ENCODE measurements at places on chromosomes 13 and 19. TPM values are rescaled to one million over a fixed set of nuclear protein-coding genes. Genes with fewer than 3 reads are reported as not detected.

DNA sequence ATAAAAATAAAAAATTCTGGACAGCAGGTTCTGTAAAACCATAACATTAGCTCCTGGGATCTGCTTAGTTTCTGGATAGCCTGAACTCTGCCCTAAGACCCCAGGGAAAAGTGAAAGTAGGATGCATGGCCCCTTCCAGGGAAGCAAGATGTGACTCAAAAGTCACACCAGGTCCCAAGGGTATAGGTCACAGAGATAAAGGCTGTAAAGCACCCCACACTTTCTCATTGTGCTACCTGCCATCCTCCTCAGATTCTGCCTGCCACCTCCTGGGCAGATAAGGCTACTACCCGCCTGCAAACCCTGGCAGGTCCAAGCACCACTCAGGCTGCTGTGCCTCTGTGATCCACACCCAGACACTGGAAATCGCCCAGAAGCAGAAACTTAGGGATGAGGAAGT is 20.6 kb downstream of the FFAR2 start:
- no peak overlapping the region for H3K4me3 ChIP-seq
- H3K36me3 ChIP-seq, result no peaks in the 10 kb centered on the region
- DNase-seq, result peak; percentile 71
- no peak overlapping the region for H3K27ac ChIP-seq
- H3K27me3 ChIP-seq, result no peaks in the 10 kb centered on the region
- H3K4me1 ChIP-seq, result no peaks in the 10 kb centered on the region

GRCh38 chr19:50831026-50831396 is 2.4 kb downstream of the KLK15 start:
- DNase-seq, result no peak
- H3K4me1 ChIP-seq, result peaks cover 6% of the 10 kb centered on the region
- H3K27me3 ChIP-seq, result peaks cover 17% of the 10 kb centered on the region
- no peaks in the 10 kb centered on the region for H3K36me3 ChIP-seq
- H3K27ac ChIP-seq, result no peak overlapping the region

DNA sequence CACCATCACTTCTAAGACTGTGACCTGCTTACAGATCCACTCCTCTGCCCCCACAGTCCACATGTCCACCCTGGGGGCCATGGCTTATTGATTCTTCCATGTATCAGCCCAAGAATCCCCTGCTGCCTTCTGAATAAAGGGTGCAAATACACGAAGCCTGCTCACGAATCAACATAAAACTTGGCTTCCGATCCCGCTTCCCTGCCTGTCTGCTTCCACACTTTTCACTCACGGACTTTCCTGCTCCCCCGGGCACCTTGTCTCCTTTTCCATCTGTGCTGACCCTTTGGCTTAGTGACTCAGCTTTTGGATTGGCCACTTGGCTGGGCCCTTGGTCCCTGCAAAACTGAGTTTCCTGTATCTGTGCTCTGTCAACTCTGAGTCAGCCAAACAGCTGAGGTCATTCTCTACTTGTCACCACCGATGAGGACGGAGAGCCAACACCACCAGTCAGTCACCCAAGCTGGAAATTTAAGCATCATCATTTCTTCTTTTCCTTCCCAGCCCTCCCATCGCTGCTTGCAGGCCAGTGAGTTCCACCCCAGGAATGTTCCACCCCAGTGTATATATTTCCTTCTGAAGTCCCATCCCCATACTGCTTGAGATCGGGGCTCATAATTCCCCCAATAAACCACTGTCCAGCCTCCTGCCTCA is 11.4 kb upstream of the USP12 start:
- no peaks in the 10 kb centered on the region for H3K27me3 ChIP-seq
- H3K27ac ChIP-seq, result no peak overlapping the region
- no peaks in the 10 kb centered on the region for H3K4me1 ChIP-seq
- no peaks in the 10 kb centered on the region for H3K36me3 ChIP-seq
- no peak for DNase-seq

DNA sequence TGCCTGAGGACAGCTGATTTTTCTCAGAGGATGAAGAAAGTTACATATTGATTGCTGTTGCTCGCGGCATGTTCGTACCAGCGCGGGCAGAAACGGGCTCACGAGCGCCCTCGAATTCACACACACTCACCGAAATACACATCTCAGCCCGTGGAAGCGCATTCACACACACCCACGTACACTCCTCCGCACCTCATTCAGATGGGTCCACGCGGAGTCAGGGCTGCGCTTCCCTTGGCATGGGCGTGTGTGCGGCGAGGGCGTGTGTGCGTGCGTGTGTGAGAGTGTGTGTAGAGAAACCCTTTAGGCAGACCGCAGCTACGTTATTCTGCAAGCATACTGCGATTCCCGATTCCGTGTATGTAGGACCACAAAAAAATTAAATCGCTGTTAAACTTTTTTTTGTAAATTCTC is 2.1 kb upstream of the PCDH17 start:
- peak overlapping the region; percentile 5 for H3K4me3 ChIP-seq
- no peak overlapping the region for H3K27ac ChIP-seq
- H3K27me3 ChIP-seq, result peaks cover 79% of the 10 kb centered on the region
- no peaks in the 10 kb centered on the region for H3K36me3 ChIP-seq
- DNase-seq, result no peak

Gene ZNF766
- 7.1 TPM for total RNA-seq

Data from transverse colon (tissue), 4 donors.